ENCODE measurements at places on chromosomes 7 and 10.

GRCh38 chr7:71846160-71846559 lies 566.0 kb downstream of the CALN1 start:
- no peak for DNase-seq

DNA sequence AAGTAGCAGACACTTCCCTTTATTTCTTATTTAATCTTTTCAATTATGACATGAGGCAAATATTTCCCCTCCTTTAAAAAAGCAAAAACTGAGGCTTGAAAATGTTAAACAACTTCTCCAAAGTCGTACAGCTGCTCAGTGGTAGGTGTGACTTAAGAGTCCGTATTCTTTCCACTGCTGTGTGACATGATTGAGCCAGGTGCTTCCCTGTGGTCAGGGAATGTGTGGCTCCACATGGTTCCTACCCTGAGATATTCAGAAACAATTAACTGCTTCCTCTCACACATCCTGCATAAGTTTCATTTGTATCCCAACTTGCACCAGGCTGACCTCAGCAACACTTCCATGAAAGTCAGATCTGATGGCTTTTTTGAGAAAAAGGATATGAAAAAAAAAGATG lies 13.6 kb downstream of the OPALIN start:
- no peak for DNase-seq

- no peak for DNase-seq
Measured at GRCh38 chr7:157597562-157597961, 260.8 kb downstream of the DNAJB6 start.

DNA sequence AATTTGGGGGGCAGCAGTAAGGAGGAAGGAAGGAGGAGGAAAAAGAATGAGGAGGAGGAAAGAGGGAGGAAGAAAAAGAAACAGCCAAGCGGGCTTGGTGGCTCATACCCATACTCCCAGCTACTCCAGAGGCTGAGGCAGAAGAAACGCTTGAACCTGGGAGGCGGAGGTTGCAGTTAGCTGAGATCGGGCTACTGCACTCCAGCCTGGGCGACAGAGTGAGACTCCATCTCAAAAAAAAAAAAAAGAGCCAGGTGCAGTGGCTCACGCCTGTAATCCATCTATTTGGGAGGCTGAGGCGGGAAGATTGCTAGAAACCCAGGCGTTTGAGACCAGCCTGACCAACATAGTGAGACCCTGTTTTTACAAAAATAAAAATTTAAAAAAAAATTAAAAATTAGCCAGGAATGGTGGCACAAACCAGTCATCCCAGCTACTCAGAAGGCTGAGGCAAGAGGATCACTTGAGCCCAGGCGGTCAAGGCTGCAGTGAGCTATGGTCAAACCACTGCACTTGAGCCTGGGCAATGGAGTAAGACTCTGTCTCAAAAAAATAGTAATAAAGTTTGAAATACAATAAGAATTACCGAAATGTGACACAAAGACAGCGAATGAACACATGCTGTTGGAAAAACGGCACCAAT lies 14.1 kb upstream of the CRCP start:
- no peak for DNase-seq

DNA sequence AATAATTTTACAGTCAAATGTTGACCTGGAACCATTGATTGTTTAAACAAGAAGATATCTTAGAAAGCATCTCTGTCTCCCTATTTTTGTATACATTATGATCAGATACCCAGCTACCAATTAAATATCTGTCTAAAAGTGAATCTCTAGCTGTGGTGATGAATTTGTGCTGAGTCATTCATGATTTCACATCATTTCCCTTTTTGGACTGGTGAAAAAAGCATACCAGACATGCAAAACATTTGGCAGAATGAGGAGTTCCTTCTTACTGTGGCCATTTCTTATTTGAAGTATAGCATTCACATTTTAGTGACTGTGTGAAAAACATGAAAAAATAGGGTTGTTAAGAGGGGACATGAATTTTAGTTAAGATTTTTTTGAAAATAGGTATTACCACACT lies 98.0 kb upstream of the GATA3 start:
- DNase-seq = peak; percentile 7

- no peak for DNase-seq
Measured at GRCh38 chr10:119908166-119908565, 15.6 kb downstream of the SEC23IP start.

- DNase-seq = no peak
Measured at GRCh38 chr7:15463801-15464666, 97.8 kb downstream of the AGMO start.

Measured in epithelial cell of proximal tubule (primary cell).